ENCODE measurements at places on chromosomes 13 and 19. TPM values are rescaled to one million over a fixed set of nuclear protein-coding genes. Genes with fewer than 3 reads are reported as not detected.

SERTM1 gene
- not detected for total RNA-seq

DNA sequence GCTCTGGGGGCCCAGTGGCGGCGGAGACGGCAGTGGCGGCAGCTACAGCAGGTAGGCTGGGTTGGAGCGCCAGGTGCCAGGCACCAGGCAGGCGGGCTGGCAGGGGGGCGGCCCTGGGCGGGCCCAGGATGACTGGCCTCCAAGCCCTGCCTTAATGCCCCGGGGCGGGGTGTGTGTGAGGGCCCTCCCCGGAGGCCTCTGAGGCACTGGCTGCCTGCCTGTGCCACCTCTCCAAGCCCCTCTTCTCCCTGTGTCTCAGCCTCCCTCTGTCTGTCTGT, at the start of gene KLK11:
Gene KLK11, minus strand, starts transcription at position 63 of the 278 bp plus-strand sequence. CDS start 985 bp downstream, outside the sequence.
- H3K36me3 ChIP-seq: no peaks in the 10 kb centered on the region
- DNase-seq: no peak
- no peak within 1 kb of the TSS for H3K27ac ChIP-seq
- H3K4me1 ChIP-seq: no peaks in the 10 kb centered on the region

GRCh38 chr13:29852472-29853054, 2.1 kb upstream of the UBL3 start:
- DNase-seq: no peak
- no peaks in the 10 kb centered on the region for H3K36me3 ChIP-seq
- H3K4me3 ChIP-seq: no peak overlapping the region
- no peak overlapping the region for H3K27ac ChIP-seq
- H3K27me3 ChIP-seq: no peaks in the 10 kb centered on the region

GRCh38 chr13:29702912-29703351, 107.4 kb upstream of the SLC7A1 start:
- no peak overlapping the region for H3K27ac ChIP-seq
- H3K27me3 ChIP-seq: no peaks in the 10 kb centered on the region
- peak; percentile 38 for DNase-seq
- H3K4me3 ChIP-seq: no peak overlapping the region

DNA sequence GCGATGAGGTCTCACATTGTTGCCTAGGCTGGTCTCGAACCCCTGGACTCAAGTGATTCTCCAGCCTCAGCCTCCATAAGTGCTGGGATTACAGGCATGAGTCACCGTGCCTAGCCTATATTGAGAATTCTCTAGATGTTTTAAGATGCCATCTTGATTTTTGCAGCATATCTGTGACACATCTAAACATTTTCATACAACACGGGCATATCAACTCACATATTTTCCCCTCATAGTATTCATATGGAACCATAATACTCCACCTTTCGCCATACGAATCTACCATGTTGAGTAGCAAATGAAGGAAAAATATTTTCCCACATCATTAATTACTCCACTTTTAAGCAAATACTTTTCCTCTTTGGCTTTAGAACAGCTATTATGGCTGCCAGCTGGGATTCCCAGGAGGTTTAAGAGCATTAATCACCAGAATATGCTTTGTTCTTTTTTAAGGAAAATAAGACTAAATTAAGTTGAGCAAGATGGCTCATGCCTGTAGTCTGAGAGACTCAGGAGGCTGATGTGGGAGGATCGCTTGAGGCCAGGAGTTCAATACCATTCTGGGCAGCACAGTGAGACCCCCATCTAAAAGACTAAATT, 56.9 kb upstream of the GTF2F2 start:
- no peak overlapping the region for H3K4me3 ChIP-seq
- H3K27ac ChIP-seq: no peak overlapping the region
- no peak for DNase-seq
- H3K27me3 ChIP-seq: no peaks in the 10 kb centered on the region
- H3K36me3 ChIP-seq: no peaks in the 10 kb centered on the region

All from tibial nerve (tissue), 4 donors.